Stimulated activated effector memory CD8-positive, alpha-beta T cell treated with anti-CD3 and anti-CD28 coated beads, Interleukin-12 subunit alpha, Interleukin-12 subunit beta, amount 100 ng/mL, for 72 hours (primary cell): ENCODE measurements at places on chromosomes 16 and 17.

GRCh38 chr16:4046221-4046620, 70.0 kb downstream of the ADCY9 start:
- no peak for DNase-seq

DNA sequence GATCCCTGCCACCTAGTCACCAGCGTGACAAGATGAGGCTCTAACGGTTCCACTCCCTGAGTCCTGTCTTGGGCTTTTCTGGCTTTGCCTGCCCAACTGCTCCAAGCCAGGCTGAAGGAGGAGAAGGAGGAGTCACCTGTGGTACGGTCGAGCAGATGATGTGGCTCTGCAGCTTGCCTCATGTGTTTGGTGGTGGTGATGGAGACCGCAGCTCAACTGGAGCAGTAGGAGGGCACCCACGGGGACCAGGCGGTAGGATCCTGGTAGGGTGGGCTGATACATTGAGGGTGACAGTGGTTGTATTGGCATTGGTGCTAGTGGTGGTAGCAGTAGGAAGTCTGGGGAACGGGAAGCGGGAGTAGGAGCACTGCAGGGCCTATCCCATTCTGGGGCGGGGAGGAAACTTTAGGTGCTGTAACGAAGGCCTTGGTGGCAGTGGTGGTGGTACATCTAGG, 202.8 kb upstream of the WSB1 start:
- DNase-seq = no peak

DNA sequence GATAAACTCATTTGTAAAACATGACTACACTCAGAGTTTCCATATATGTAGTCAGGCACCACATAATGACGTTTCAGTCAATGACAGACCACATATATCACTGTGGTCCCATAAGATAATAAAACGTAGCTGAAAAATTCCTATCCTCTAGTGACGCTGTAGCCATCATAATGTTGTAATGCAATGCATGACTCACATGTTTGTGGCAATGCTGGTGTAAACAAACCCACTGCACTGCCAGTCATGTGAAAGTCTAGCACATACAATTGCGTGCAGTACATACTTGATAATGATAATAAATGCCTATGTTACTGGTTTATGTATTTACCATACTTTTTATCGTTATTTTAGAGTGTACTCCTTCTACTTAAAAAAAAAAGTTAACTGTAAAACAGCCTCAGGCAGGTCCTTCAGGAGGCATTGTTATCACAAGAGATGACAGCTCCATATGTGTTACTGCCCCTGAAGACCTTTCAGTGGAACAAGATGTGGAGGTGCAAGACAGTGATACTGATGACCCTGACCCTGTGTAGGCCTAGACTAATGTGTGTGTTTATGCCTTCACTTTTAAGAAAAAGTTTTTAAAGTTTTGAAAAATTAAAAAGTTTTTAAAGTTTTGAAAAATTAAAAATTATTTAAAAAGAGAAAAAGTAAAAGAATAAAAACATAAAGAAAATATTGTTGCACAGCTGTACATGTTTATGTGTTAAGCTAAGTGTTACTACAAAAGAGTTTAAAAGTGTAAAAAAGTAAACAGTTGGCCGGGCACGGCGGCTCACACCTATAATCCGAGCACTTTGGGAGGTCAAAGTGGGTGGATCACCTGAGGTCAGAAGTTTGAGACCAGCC, 9.0 kb downstream of the STAT5B start:
- no peak for DNase-seq

GRCh38 chr16:11561454-11561805, 25.3 kb downstream of the LITAF start:
- no peak for DNase-seq

- DNase-seq = no peak
Measured at GRCh38 chr17:73991260-73991659, 212.2 kb upstream of the RPL38 start.

- DNase-seq = peak; percentile 81
Measured at GRCh38 chr17:40443196-40443987, at the start of gene IGFBP4. Gene IGFBP4 (plus strand): TSS chr17:40443450. CDS start chr17:40443736, 286 bp downstream.

- DNase-seq = no peak
Measured at GRCh38 chr17:27670791-27671590, 40.0 kb downstream of the LGALS9 start.
